ENCODE measurements at places on chromosomes 2 and 18.

DNA sequence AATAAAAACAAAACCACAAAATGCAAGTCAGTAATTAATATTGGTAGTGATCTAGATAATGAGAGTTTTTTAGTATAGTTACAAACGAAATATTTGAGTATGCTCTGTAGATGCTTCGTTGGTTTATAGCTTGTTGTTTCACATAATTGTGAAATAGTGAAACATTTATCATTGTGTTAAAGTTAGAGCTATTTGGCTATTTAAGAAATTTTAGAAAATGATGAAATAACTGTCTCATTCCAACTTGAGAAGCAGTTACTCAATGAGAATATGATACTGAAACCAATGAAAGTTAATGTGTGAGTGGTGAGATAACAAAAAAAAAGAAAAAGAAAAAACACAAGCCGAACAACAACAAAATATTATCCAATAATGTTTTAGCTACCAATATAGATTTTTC is 475.6 kb upstream of the ZEB2 start:
- DNase-seq, result peak; percentile 47

DNA sequence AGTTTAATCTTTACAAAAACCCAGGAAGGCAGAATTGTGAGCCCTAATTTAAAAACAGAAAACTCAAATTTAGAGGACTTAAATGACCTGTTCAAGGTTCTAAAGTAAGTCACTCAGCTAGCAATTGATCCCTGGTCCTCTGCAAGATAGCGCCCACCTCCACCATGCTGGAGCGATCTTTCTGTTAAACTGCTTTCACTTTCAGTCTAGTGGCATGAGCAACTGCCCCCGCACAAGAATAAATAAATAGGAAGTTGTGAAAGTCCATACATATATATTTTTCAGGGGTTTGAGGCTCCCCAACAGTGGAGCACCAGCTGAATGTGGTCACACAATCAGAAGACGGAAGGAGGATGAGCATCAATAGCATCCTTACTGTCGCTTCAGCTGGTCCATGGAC is 217.9 kb downstream of the NAPG start:
- DNase-seq, result no peak

- DNase-seq, result no peak
Observed at GRCh38 chr2:121075641-121076497, 209.1 kb downstream of the TFCP2L1 start.

GRCh38 chr2:226450141-226450540 is 349.5 kb downstream of the IRS1 start:
- peak; percentile 90 for DNase-seq

DNA sequence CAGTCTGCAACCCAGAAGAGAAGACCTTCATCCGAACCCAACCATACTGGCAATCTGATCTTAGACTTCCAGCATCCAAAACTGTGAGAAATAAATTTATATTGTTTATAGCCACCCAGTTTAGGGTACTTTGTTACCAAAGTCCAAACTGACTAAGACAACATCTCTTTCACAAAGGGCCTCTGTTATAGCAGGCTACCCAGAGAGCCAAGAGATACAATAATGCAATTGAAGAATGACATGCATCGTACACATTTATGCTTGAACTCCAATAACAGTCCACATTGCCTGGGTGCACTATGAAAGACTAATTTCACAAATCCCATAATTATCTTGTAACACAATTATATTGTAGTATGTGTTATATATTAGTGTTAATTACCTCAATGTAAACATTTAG is 39.1 kb upstream of the ANKRD44 start:
- no peak for DNase-seq

GRCh38 chr18:22694954-22695353 is 238.2 kb upstream of the RBBP8 start:
- peak; percentile 97 for DNase-seq

DNA sequence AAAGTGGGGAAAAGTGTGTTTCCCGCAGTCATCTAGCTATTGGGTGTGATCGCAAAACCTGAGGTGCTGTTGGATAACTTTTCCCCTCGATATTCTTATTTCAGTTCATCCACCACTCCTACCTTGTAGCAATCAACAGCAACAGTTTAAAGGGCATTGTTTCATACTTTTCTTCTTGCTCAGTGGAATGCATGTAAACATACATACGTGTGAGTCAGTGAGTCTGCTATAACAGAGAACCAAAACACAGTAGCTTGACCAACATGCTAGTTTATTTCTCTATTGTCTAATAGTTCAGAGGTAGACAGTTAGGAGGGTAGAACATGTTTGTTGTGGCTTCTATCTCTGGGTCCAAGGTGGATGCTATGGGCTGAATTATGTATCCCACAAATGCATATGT is 77.6 kb upstream of the FOXI3 start:
- peak; percentile 19 for DNase-seq

GRCh38 chr2:188050726-188051125 is 240.9 kb upstream of the GULP1 start:
- DNase-seq, result no peak
